ENCODE measurements at places on chromosomes 7 and 10. TPM values are rescaled to one million over a fixed set of nuclear protein-coding genes. Genes with fewer than 3 reads are reported as not detected.

DNA sequence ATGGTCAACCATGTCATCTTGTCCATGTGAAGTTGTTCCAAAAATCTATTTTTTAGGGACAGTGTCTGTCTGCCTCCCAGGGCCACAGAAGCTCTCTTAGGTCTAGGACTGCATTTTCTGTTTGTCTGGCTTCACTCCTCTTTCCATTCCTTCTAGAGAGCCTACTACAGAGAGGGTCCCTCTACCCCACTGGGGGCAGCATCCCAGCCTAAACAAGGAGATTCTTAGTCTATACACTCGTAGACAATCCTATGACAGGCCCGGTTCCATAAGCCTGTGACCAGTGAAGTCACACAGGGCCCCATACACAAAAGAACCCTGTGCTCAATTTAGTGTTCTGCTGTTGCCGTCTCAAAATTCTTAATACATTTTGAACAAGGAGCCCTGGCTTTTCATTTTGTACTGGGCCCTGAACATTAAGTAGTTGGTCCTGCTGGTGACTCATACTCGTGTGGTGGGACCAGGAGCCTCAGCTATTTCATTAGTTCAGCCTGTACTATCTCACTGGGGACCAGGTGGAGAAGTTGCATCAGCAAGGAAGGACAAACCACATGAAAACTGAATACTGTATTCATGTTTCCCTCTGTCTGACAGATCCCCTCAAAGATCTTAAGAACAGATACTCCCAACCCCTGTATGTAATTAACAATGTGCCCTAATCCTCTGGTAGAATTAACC lies 23.5 kb upstream of the FAM180A start:
- no peak for DNase-seq

GRCh38 chr10:44818041-44818649 lies 93.0 kb upstream of the TMEM72 start:
- DNase-seq: no peak

DNA sequence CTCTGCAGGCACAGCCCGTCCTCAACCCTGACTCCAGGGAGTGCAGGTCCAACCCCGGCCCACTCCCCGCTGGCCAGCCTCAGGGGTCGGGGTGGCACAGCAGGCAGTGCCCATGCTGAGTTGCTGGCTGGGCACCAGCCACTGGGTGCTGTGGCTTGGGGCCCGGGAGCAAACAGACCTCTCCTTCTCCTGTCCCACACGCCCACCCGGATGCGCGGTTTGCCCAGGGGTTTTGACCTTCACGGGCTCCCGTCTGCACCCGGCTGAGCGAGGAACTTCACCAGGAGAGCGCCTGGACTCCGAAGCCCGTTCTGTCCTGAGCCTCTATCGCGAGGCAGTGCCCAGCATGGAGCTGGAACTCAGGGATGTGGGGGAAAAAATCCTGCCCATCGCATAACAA lies 2.6 kb upstream of the GRIFIN start:
- DNase-seq: no peak

DNA sequence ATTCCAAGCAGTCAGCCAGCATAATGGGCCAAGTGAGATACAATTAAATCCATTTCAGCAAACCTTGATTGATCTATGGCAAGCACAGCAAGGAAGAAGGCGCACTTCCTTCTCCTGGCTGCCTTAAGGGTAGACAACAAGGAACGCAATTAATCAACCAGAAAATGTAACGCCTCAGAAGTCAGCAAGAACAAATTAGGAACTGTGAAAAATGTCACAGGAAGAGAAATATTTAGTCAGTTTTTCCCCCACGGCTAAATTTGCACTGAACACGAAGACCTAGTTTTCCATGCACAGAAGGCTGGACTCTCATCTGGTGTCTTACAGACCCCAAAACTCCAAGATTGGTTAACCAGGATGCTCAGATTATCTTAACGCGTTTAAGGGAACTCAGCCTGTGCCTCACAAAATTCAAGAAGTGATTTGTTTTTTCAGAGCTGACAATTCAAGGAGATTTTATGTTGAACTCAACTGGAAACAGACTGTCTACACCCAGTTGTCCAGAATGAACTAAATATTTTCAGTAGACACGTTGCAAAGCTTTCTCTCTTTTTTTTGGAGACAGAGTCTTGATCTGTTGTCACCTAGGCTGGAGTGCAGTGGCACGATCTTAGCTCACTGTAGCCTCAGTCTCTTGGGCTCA lies 14.2 kb downstream of the SNX8 start:
- no peak for DNase-seq

Gene NDUFB2
- 682 TPM for total RNA-seq

DNA sequence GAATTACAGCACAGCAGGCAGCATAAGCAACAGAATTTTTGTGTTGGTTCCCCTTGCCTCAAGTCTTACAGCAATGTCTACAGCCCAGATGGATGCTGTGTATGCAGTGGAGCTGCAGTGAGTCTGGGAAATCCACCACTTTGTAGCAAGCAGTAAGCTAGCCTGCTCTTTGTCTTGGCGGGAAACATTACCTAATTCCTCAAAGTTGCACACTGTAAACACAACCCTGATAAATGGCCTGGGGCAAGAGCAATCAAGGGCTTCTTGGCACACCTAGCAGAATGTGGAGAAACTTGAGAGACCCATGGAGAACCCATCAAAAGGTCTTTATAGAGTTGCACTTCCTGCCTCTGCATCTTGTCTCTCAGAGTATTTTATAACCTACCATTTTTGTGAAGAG lies 102.0 kb upstream of the FOXP2 start:
- no peak for DNase-seq

DNA sequence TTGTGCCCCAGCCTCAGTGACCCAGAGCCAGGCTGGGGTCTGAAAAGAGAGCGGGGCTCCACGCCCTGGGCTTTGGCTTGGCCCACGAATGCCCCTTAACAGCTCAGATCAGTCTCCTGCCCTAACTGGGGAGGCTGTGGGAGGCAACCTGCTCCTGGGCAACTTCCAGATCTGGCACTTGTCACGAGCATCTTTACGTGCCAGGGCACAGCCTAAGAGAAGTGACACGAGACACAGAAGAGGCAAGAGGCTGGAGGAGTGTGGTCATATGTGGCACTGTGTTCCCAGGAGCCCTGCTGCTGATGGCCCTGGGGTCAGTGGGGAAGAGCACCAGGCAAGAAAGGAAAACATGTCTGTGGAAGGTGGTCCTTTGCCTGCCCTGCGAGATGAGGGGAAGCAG lies 97.8 kb upstream of the BTBD16 start:
- peak; percentile 53 for DNase-seq
